ENCODE measurements at places on chromosomes 16 and 17.

- no peak for DNase-seq
These were observed 15.0 kb upstream of the SLC12A3 start for GRCh38 chr16:56849690-56850680.

DNA sequence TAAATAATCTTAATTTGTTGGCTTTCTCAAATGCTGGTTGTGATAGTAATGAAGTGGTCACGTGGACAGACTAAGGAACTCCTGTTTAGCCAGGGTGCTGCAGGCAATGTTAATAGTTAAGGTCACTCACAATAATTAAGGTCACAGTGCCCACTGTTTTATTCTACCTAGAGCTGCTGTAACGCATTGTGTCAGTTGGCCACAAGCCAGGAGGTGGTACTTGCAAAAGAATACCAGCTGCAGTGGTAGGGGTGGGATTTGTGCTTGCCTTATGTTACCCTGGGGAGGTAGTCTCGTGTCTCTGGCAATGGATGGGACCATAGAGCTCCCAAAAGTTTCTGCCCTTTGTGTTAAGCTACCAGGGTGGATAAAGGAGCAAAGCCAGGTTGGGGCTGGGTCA is 969.1 kb upstream of the CDH8 start:
- DNase-seq = no peak

- DNase-seq = no peak
These were observed 21.0 kb upstream of the FZD2 start for GRCh38 chr17:44536090-44536953.

GRCh38 chr16:86665319-86665675 is 86.9 kb downstream of the FOXL1 start:
- DNase-seq = no peak

GRCh38 chr16:79185711-79186110 is 414.8 kb downstream of the MAF start:
- no peak for DNase-seq

DNA sequence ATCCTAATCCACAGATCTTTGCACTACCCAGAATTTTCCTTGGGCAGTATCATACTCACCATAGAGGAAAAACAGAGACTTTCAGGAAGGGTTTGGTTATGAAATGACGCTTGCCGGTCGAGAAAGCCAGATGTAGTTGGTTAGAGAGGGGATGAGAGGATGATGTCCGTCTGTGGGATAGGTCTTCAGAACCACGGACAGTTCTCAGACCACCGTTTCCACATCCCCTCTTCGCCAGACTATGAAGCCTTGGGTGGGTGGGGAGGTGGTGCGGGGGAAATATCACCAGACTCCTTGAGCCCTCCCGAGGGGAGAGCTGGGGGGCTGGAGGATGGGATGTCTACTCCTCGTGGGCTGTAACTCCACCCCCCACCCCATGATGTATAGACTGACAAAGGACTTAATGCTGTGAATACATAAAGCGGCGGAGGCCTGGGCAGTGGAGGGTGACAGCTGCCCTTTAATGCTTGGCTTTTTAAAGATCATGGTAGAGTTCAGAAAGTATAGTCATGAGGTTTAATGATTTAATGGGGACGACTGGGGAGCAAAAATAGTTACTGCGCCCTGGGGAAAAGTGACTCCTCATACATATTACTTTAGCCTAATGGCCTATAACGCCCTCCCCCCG is 96.6 kb downstream of the MRM1 start:
- DNase-seq = peak; percentile 68

DNA sequence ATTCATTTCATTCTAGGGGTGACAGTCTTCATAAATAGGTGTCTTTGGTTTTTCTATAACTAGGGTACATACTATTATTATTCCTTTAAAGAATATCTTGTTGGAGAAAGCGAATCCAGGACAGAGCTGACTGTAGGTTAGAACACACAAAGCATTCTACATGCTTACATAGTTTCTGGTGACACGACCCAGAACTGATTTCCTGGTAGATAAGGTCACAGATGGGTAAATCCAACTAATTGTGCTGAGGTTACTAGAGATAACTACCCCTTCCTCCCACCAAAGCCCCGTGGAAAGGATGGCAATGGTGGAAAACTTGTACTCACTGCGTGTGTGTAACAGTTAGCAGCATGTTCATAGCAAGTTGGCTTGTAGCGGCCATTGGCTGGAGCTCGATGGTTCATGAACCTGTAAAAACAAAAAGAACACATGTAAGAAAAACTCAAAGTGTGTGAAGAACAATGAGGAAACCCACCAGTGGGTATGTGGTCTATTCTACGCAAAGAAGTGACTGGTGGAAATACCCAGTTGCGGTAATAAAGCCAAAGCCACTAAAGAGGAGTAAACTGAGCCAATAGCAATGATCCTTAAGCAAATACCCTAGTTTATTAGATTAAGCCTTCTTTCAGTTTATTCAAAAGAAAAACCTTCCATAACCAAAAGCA is 7.7 kb downstream of the MMD start:
- DNase-seq = no peak

DNA sequence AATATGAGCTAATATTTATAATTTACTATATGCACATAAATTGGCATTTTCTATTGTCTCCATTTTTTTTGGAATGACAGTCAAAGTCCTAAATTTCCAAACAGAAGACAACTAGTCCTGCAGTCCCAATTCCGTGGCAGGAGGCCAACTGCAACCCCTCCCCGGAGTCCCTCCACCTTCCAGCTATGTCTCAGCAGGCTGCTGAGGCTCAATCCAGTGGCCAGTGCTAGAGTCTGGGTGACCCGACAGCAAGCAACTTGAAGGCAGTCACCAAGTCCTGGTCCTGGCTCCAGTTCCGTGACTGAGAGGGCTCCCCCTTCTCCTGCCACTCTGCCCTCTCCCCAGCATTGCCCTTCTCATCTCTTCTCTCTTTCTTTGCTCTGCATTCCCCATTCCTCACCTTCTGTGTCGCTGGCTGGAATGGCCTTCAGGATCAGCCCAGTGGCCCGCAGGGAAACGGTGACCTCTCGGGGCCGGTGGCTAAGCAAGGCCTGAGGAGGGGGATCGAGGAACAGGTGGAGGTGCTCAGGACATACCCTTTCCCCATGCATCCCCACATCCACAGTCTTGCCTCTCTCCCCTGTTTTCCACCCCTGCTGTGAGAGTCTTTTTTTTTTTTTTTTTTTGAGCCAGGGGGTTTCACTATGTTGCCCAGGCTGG is 22.4 kb upstream of the MFSD6L start:
- DNase-seq = no peak

GRCh38 chr16:75000481-75001081 is 1.8 kb downstream of the ZNRF1 start:
- no peak for DNase-seq

GRCh38 chr16:67758006-67758405 is 38.9 kb upstream of the GFOD2 start:
- no peak for DNase-seq

DNA sequence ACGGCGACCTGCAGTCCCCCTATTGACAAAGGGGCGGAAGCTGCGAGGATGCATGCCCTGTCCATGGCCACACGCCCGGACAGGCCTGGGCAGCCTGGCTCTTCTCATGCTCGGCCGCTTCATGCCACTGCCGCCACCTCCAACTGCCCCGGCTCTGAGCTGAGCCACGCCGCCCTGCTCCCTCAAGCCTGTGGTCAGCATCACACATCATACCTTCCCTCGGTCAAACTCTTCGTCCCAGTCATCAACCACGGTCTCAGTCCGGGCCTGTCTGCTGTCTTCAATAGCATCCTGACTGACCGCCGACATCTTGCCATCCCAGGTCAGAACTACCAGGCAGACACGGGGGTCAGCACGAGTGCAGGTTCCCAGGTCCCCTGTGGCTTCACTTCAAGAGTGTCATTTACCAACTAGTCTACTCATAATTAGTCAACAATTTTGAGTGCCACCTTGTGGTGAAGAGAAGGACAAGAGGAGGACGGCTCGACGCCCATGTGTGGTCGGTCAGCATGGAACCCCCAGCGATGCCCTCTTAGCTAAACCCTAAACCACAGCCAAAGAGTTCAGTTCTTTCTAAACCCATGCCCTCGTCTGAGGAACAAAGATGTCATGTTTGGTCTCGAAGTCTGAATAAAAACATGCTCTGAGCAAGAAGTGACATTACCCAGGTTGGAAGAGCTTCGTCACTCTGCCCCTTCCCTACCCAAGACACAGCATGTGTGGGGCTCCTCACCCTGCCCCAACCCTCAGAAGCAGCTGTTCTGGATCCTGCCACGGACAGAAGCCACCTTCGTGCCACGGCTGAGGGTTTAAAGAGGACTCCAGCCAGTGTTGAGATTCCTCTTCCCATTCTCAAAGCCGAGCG is 16.9 kb upstream of the CYTH1 start:
- no peak for DNase-seq

DNA sequence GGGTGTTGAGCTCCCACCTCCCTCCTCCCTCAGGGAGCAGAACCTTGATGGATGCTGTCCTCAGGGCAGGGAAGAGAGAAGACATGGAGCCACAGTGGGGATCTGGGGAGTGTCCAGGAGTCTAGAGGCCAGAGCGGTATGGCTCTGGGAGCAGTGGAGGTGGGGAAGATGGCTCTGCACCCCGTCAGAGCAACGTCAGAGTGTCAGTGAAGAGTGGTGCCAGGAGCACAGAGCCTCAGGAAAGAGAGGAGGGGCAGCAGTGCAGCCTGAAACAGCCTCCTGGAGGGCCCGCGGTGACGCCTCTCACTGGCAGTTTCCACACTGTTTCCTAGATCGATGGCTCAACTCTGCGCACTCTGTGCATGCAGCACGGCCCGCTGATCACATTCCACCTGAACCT is 23.2 kb upstream of the SLC5A11 start:
- DNase-seq = no peak

GRCh38 chr17:8002721-8003593 is 542 bp downstream of the GUCY2D start:
- no peak for DNase-seq

DNA sequence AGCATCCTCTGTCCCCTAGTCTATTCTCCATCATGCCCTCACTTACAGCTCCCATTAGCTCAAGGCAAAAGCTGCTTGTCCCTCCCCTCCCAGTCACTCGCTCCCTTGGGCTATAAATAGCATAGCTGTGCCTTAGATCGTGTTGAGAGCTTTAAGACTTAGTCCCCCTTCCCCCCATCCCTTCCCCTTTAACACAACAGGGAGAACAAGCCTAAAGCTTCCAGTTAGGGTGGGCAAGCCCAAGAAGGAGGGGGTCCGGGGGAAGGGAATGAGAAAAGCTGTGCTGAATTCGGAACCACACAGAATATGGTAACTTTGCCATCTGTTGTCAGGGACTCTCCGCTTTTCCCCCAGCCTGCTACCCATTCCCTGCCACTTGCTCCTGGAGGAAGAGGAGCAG is 4.9 kb upstream of the HIGD1B start:
- no peak for DNase-seq

- DNase-seq = no peak
These were observed 2.3 kb downstream of the ALDH3A2 start for GRCh38 chr17:19650826-19651225.

DNA sequence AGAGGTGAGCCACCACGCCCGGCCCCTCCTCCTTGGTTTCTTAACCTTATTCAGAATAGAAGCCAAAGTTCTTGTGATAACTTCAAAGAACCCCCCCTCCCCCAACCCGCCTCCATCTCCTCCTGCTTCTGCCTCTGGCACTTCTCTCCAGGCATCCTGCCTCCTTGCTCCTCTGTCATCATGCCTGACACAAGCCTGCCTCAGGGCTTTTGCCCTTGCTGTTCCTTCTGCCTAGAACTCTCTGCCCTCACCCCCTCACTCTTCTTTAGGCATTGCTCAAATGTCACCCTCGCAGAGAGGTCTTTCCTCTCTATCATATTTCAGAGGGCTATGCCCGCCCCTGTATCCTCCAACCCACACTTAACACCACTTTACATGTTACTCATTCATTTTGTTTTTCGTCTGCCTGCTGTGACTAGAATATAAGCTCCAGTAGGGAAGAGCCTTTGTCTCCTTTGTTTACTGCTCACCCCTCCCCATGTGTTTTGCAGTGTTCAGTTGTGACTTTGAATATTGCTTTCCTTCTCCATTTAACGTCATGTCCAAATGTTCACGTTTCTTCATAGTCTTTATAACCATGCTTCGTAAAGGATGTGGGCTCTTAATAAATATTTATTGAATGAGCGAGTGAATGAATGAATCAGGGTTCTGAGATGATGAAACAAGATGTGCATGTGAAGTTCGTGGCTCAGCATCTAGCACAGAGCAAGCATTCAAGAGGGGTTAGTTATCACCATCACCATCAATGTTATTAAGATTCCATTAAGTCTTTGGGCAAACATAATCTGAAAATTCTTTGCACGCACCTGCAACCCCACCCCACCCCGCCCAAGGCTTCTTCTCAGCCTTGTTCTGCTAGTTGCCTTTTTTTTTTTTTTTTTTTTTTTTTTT is 186.2 kb upstream of the WSCD1 start:
- DNase-seq = no peak

DNA sequence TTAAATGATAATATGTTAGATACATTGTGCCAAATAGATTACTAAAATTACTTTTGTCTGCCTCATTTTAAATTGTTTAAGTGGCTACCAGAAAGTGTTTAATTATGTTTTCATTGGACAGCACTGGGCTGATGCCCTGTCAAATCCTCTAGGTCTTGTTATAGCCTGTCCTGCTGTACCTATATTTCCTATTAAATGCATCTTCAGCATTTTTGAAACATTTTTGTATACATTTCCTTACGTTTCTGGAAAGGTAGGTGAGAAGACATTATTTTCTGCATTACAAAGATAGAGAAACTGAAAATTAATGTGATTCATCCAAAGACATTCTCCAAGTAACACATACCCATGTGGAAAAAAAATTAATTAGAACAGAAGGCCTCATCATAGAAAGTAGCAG is 192.2 kb upstream of the HS3ST3A1 start:
- DNase-seq = no peak

DNA sequence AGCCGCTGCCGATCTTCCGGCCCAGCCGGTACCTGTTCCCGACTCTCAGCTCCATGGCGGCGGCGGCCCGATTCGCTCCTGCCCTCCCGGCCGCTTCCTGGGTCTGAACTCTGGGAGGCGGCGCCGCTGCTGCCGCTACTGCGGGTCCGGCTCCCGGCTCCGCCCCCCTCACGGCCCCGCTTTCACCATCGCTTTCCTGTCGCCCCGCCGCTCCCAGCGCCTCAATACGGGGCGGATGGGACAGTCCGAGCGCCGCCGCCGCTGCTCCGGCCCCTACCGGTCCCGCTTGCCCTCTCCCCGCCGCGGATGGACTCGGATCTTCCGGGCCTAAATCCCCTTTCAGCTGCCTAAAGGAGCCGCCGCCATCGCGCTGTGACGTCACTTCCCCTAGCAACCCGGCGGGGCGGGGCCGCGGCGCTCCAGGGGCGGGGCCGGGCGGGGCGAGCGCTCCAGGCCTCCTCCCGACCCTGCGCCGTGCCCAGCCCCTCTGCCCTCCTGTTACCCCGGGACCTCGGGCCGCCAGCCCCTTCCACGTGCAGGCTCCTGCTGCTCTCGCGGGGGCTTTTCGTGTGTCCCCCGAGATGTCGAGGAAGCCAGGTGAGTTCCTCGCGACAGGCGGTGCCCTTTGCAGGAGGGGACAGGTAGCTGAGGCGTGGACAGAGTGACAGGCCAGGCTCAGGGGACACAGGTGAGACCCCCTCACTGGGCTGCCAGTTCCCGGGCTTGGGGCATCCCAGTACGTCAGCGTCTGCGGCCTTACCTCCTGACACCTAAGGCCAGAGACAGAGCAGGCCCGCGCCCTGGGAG is at the start of gene CSNK1D:
CSNK1D (minus strand) TSS at position 374 of the 807 bp plus-strand sequence; CDS start at position 55, 319 bp downstream.
- peak; percentile 92 for DNase-seq
